ENCODE measurements at places on chromosomes 3 and 15.

- no peak for DNase-seq
These were observed 241.2 kb upstream of the FEZF2 start for GRCh38 chr3:62614527-62614926.

- no peak for DNase-seq
These were observed 371.5 kb upstream of the GOLIM4 start for GRCh38 chr3:168467115-168467714.

DNA sequence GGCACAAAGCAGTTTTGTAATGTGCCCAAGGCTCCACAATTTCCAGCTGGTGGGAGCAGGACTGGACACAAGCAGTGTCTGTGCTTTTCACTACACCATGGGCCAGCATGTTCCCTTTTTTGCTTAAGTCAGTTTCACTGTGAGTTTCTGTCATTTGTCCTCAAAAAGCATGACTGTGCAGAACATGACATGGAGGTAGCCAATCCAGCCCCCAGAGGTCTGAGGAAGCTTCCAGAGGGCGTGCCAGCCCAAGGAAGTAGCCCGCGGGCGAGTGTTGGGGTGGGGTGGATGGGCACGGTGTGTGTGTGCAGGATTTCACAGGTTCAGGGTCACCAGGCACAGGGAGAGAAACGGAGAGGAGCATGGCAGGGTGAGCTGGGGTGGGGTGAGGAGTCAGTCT lies 8.0 kb upstream of the EEFSEC start:
- DNase-seq = no peak

GRCh38 chr3:113532698-113533533 lies 561 bp downstream of the SIDT1 start:
- no peak for DNase-seq

DNA sequence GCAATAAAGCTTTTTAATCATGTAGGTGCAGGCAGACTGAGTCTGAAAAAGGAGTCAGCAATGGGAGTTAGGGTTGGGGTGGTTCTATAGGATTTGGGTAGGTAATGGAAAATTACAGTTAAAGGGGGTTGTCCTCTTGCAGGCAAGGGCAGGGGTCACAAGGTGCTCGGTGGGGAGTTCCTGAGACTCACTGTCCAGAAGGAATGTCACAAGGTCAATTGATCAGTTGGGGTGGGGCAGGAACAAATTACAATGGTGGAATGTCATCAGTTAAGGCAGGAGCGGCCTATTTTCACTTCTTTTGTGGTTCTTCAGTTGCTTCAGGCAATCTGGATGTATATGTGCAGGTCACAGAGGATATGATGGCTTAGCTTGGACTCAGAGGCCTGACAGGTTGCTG lies 13.9 kb downstream of the CCR5AS start:
- no peak for DNase-seq
